Kidney epithelial cell (primary cell): ENCODE measurements at places on chromosomes 1 and 21. TPM values are rescaled to one million over a fixed set of nuclear protein-coding genes. Genes with fewer than 3 reads are reported as not detected.

TFAP2E gene
- 0.67 and 0.75 TPM in 2 replicates for total RNA-seq

ARMH1 gene
- total RNA-seq: 4.7 TPM in 1 of 2 replicates, not detected in the other

GRCh38 chr1:3393024-3393986 is 61.2 kb upstream of the ARHGEF16 start:
- no peak for DNase-seq

DNA sequence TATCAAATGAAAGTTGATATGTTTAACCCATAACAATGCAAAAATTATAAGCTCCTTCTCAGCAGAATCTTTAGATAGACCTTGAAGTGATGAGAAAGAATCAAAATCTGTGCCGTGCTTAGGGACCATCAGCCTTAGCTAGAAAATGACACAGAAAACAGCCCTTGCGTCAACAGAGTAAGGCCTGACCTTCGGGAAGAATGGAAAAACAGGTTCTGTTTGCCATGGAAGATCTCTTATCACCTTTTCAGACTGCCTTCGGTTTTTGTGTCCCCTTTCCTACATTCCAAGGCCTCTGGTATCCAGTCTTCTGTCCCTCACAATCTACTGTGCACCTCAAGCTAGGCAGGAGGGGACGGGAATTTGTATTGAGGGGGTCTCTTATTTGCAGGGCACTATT is 37.6 kb upstream of the DPT start:
- DNase-seq: no peak

DNA sequence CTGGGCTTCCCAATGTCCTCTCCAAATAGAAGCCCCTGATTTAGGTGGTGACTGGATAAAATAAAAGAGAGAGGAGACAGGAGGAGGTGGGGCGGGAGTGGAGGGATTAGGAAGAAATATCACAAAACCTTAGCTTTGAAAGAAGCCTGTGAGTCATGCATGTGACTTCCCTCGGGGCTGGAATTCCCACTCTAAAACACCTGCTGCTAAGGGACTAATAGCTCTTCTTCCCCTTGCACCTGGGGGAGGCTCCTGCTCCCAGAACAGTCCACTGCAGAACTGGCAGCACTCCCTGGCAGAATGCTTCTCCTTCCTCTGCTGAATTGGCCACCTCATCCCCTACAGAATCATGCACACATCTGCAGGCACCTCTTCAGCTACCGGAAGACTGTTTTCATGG is 207.2 kb downstream of the ATG4C start:
- no peak for DNase-seq

DNA sequence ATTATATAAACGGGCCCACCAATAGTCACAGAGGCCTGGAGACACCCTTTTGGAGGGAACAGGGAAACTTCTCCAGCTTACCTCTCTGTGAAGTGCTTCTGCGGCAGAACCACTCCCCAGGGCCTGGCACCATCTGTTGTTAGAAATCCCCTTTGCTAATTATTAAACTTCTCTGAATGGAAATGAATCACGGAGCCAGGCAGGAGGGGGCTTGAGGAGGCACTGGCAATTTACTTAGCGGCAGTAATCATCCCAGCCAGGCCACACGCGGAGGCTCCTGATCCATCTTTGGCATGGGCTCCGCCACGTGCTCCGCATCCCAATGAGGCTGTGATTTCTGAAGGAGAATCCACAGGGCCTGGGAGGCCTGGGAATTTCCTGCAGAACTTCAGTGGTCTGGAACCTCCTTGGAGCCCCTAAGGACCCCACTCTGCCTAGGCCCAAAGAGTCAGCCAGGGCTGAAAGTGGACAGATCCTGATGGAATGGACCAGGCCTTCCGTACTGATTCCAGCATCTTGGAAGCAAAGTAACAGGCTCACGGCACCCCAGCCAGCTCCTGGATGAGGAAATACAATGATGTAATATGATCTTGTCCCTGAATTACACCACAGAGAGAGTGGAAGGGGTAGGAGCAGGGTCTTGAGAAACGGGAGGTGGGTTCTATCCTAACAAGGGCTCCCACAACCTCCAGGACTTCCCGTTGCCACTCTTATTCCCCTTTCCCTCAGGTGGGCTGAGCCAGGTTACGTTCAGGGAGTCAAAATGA is 62.3 kb downstream of the GRIK3 start:
- no peak for DNase-seq

SMIM1 gene
- total RNA-seq: not detected in 2 replicates

GRCh38 chr1:219398815-219399396 is 214.0 kb downstream of the ZC3H11B start:
- DNase-seq: no peak

DNA sequence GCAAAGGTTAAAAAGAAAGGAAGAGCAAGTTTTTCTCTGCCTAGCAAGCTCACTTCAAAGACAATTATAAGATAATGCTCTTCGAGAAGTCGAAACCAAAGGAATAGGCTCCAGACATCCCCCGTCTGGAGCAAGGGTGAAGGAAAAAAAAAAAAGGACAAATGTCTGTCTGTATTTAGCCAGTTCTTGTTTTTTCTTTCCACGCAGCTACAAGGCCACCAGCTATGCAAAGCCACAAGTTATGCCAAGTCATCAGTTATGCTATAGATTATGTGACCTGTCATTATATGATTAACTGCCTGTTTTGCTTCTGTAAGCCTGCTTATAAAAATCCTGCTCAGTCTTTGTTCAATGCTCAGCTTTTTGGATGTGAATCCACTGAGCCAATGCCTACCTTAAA is 2.4 kb upstream of the THEM5 start:
- no peak for DNase-seq

DNA sequence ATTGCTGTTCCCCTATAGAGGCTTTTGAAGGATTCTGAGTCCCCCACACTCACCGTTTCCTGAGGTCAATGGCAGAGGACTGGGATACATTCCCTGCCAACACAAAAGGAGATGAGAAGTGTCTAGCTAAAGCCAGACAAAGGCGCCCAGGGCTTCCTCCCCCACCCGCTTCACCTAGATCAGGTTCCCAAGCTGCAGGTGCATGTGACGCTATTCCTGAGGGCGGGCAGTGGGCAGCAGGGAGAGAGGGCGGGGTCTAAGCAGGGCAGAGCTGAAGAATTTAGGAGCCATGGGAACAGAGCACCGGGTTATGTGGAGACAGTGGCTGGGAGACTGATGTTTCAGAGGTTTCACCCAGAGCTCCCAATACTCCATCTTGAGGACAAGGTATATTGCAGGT is 6.0 kb upstream of the ARHGEF2 start:
- DNase-seq: no peak

GRCh38 chr1:168913711-168914463 is 184.9 kb upstream of the DPT start:
- no peak for DNase-seq

ERO1B gene
- total RNA-seq: 4.5 and 11.9 TPM in 2 replicates

GRCh38 chr21:45383111-45383614 is 21.8 kb upstream of the COL18A1 start:
- no peak for DNase-seq

CD48 gene
- not detected in 2 replicates for total RNA-seq

- no peak for DNase-seq
These were observed 79.8 kb upstream of the LRRC8B start for GRCh38 chr1:89444791-89445190.

DNA sequence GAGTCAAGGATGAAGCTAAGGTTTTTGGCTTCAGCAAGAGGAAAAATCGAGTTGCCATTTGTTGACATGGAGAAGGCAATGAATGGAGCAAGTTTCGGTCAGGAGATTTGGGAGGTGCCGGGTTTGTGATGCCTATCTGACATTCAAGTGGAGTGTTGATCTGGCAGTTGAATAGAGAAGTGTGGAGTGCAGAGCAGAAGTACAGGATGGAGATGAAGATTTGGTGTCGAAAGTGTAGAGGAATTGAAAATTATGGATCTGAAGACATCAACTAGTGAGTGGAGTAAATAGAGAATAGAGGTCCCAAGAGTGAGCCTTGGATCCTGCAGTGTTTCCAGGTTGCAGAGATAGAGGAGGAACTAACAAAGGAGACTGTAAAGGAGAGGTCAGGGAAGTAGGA is 25.9 kb downstream of the CITED4 start:
- no peak for DNase-seq

MCOLN3 gene
- 11.6 and 13.6 TPM in 2 replicates for total RNA-seq

DNA sequence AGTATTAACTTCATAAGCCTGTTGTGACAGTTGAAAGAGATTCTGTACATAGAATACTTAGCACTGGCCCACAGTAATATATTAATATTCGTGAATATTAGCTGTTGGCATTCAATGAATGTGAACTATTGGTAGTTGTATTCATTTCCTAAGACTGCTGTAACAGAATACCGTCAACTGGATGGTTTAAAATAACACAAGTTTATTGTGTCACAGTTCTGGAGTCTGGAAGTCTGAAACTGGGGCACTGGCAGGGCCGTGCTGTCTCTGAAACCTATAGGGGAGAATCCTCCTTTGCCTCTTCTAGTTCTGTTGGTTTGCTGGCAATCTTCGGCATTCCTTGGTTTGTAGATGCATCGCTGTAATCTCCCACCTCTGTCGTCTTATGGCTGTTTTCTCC is 47.5 kb downstream of the OLFML3 start:
- DNase-seq: no peak

TBX15 gene
- 0.21 TPM in 1 of 2 replicates, not detected in the other for total RNA-seq

- DNase-seq: no peak
These were observed 8.1 kb upstream of the KHDRBS1 start for GRCh38 chr1:32005522-32005921.

USP24 gene
- 26.2 and 27.2 TPM in 2 replicates for total RNA-seq

DNA sequence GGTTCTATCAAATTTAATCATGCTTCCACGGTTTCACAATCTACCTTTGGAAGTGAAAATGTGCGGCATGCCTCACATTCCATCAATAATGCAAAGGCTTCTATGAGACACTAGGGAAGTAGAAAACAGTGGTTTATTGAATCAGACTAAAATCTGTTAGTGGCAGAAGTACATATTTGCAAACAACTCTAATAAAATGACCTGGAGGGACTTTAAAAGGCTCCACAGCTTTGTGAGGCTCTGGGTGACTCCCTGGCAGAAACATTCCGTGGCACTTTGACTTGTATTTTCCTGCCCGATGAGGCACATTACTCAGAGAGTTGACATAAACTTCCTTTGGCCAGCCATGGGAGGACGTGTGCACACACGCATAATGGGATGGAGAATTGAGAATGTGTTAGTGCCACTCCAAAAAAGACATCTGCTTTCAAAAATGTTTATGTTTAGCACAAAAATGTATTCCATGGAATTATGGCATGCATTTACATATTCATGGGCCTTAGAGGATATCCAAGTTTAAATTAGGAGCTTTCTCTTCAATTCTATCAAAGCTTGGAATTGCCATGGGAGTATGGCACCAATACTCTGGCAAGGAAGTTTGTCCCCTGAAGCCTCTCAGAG is 60.0 kb upstream of the SSX2IP start:
- no peak for DNase-seq

GRCh38 chr1:226994586-226995364 is 54.7 kb downstream of the COQ8A start:
- no peak for DNase-seq

LENEP gene
- 1.6 TPM in 1 of 2 replicates, not detected in the other for total RNA-seq

UBE2U gene
- not detected in 2 replicates for total RNA-seq

- DNase-seq: no peak
These were observed 4.4 kb upstream of the ZNF692 start for GRCh38 chr1:248862998-248863881.

TTC22 gene
- total RNA-seq: 5.3 and 5.7 TPM in 2 replicates

LRRC38 gene
- total RNA-seq: 0.33 and 1.6 TPM in 2 replicates

OR2T29 gene
- not detected in 2 replicates for total RNA-seq

DNA sequence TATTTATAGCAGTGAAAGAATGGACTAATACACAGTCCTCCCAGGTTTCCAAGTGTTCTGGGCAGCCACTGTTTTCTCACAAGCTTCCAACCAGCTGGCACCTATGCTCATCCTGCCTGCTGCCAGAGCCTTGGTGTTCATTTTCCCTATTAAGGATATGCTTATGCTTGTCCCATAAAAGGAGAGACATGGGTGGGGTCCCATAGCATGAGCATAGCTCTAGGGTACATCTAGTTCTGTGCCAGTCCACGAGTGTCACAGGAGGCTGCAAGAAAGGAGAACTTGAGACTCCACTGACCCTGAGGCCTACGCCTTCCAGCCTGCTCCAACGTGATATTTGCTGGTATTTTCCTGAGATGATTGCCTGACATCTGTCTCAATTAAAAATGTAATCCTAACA is 192.4 kb upstream of the PTGFR start:
- DNase-seq: no peak

MYOC gene
- total RNA-seq: not detected in 2 replicates

SV2A gene
- total RNA-seq: 13.2 and 14.1 TPM in 2 replicates

DNA sequence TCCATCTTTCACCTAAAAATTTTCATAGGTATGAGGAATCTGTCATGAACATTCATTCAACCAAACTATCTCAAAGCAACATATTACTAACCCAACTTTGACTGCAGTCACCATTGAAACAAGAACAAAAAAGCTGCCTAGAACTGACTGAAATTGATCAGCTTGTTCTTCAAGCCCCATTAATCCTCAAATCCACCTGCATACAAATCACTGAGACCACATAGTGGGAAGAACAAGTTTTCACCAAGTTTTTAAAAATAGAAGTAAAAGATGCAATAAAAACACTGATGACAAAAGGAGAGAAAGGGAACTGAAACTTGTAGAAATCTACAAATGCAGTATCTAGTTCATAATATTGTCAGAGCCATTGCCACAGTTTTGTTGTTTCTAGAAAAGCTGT is 6.1 kb downstream of the SORT1 start:
- no peak for DNase-seq

DNA sequence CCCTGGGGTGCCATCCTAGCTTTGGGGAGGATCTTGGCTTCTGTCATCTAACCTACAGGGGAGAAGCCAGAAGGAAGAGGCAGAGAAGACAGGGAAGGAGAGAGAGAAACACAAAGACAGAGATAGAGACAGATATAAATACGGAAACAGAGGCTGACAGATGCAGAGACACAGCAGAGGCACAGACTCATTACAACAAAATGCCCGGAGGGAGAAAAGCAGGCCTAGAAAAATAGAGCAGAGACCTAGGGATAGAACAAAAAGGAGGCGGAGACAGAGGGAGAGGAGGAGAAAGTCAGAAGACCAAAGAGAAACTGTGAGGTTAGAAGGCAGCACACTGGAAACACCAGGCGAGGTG is 1.9 kb downstream of the PEAR1 start:
- no peak for DNase-seq

HCRTR1 gene
- total RNA-seq: not detected in 2 replicates

- DNase-seq: no peak
These were observed 33.3 kb upstream of the BECN2 start for GRCh38 chr1:241924080-241924808.

GRCh38 chr1:236391008-236391407 is 3.1 kb upstream of the EDARADD start:
- DNase-seq: no peak

- no peak for DNase-seq
These were observed 633.1 kb downstream of the AJAP1 start for GRCh38 chr1:5287178-5288150.

UBAP2L gene
- total RNA-seq: 61.7 and 70.9 TPM in 2 replicates

EPHA2 gene
- 211 and 234 TPM in 2 replicates for total RNA-seq

GRCh38 chr1:152160576-152160975 is 1.5 kb upstream of the RPTN start:
- DNase-seq: no peak

TSPAN1 gene
- 52.7 and 68.5 TPM in 2 replicates for total RNA-seq

GRCh38 chr1:231949277-231950091 is 322.9 kb downstream of the DISC1 start:
- no peak for DNase-seq
